Fibroblast of skin of right quadriceps (primary cell): ENCODE measurements at places on chromosomes 7 and 10.

DNA sequence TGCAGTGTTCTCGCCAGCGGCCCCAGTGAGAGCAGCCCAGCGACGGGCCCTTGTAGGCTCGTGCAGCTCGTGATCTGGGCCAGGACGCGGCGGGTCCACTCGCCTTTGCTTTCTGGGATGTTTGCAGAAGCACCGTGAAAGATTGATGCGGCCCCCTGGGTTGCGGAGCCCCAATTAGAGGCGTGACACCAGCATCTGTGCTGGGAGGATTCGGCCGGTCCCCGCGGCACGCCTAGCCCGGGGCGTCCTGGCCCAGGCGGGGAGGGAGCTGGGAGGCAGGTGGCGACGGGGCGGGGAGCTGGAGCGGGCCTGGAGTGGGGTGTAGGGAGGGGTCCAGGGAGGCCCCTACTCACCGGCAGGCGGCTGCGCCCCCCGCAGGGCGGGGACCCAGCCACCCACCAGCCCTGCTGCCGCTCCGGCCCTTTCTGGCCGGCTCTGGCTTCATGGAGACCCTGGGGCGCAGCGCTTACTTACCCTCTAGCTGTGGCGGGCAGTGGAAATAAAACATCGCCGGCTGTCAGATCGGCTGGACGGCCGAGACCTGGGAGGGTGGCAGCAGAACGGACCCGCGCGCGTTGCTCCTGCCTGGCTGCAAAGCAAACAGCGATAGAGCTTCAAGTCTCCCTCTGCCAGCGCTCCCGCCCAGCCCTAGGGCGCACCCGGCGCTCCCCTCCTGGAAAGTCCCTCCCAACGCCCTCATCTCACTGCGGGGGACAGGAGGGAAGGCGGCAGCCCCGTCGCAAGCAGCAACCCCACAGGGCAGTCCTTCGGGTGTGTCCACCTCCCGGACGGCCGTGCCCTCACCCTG is 752 bp downstream of the DRGX start:
- no peak for DNase-seq

- no peak for DNase-seq
Observed at GRCh38 chr10:80580638-80581468, 43.2 kb downstream of the SH2D4B start.

DNA sequence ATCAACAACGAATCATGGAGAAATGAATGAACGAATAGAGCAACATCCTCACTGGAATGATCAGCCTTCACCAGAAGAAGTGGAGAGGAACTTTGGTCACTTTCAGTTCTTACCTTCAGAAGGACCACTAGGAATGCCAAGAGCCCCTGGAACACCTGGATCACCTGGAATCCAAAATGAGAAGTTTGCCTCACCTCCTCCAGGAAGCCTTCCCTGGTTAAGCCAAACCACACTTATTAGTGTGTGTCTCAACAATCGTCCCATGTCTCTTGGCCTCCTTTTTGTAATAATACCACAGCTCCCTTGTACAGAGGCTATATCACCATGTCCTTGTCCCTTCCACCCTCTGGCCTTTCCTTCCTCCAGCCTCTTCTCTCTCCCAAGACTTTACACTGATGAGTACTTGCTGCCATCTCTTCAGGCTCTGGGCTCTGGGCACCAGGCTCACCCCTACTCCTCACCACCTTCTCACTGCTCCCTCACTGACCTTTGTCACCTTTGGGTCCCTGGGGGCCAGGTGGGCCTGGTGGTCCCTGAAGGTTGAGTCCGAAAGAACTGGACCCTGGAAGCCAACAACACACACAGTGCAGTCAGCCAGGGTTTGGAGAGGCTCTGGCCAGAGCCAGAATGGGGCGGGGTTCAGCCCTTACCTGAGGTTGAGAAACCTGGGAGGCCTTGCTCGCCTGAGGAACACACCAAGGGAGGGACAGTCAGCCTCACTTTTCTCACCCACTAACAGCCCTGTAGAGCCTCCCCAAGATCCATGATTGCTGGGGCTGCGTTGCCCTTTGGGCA is 46.5 kb downstream of the COL17A1 start:
- no peak for DNase-seq

GRCh38 chr10:15620836-15621515 is 98.7 kb downstream of the ITGA8 start:
- no peak for DNase-seq

GRCh38 chr7:140446467-140446866 is 32.8 kb downstream of the MKRN1 start:
- DNase-seq, result no peak

DNA sequence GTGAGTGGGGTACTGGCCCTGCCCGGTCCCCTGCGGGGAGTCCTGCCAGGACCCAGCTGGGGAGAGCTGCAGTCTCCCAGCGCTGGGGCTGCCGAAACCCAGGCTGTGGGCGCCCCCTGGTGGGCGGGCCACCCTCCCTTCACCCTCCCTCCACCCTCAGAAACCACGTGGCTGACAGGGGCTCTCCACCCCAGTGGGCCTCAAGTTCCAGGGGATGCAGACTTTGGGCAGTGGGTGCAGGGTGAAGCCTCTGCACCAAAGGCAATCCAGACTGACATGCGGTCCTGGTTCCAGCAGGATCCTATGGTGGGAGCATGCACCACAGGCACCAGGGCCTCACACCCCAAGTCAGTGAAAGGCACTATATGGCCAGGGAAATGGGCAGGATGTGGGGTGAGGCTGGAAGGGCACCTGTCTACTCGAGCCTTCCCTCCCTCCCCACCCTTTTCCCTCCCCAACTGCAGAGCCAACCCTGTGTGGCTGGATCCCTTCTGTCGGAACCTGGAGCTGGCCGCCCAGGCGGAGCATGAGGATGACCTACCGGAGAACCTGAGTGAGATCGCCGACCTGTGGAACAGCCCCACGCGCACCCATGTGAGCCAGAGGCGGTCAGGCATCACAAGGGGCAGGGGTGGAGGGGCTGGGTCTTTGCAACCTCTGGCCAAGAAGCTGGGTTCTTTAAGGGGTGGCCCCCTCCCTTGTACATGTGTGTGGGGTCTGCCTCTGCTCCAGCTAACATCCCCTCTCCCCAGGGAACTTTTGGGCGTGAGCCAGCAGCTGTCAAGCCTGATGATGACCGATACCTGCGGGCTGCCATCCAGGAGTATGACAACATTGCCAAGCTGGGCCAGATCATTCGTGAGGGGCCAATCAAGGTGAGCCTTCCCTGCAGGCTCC is 38.8 kb downstream of the PSAP start:
- DNase-seq, result peak; percentile 32

- peak; percentile 79 for DNase-seq
Observed at GRCh38 chr7:121081327-121081936, 92.9 kb downstream of the CPED1 start.

- DNase-seq, result peak; percentile 91
Observed at GRCh38 chr10:68135922-68136792, 26.9 kb downstream of the MYPN start.

DNA sequence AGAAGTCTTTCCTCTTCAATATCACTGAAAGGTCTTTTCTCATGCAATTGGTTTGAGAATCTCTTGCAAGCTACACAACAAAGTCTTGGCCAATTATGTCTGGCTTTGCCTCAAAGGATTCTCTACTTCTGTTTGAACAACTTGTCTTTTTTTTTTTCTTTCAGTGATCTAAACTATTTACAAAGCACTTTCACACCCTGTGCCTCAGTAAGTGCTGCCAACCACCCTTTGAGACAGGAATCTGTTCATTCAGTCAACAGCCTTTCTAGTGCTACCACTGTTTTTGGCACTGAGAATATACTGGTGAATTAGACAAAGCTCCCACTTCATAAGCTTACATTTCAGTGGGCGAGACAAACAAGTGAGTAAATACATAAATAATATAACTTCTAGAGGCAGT is 26.9 kb upstream of the SDK1 start:
- no peak for DNase-seq

DNA sequence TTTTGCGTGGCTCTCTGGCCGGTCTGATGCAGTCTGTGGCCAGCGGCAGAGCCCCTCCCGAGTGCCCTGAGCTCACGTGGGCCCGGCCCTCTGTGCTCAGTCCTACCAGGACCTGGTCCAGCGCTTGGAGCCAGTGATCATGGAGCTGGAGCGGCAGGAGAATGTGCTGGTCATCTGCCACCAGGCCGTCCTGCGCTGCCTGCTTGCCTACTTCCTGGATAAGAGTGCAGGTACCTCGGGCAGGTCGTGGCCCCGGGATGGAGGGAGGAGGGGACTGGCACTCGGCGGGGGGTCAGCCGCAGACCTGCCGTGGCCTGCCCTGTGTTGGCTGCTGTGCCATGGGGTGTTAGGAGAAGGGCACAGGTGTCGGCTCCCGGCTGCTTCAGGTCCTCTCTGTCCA is 20.0 kb downstream of the PFKFB3 start:
- no peak for DNase-seq

- no peak for DNase-seq
Observed at GRCh38 chr7:145169908-145170307, 334.1 kb upstream of the TPK1 start.

GRCh38 chr7:78125884-78126283 is 327.3 kb downstream of the PHTF2 start:
- DNase-seq, result peak; percentile 36

DNA sequence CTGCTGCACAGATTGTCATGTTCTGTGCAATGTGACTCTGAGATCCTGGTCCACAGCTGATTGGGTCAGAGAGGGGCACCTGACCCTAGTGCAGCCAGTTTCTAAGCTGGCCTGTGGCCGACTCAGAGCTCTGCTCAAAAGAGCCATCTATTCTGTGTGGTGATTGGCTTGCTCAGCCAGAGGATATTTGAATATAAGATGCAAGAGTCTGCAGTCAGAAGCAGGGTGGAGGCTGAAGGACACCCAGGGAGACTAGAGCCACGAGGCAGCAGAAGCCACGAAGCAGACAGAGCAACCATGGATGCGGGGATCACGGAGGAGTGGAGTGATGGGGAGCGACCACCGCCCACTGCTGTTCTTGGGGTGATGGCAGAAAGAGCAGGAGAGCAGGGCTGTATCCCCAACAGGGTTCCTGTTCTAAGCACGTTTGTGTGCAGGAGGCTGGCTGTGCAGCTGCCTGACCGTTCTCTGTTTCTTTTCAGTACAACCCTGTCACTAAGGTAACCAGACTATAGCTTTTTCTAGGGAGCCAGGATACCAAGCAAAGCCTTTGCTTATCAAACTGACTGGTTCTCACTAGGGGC is 19.5 kb upstream of the RHEB start:
- DNase-seq, result no peak

- DNase-seq, result peak; percentile 89
Observed at GRCh38 chr10:30111340-30112022, 52.1 kb upstream of the JCAD start.

DNA sequence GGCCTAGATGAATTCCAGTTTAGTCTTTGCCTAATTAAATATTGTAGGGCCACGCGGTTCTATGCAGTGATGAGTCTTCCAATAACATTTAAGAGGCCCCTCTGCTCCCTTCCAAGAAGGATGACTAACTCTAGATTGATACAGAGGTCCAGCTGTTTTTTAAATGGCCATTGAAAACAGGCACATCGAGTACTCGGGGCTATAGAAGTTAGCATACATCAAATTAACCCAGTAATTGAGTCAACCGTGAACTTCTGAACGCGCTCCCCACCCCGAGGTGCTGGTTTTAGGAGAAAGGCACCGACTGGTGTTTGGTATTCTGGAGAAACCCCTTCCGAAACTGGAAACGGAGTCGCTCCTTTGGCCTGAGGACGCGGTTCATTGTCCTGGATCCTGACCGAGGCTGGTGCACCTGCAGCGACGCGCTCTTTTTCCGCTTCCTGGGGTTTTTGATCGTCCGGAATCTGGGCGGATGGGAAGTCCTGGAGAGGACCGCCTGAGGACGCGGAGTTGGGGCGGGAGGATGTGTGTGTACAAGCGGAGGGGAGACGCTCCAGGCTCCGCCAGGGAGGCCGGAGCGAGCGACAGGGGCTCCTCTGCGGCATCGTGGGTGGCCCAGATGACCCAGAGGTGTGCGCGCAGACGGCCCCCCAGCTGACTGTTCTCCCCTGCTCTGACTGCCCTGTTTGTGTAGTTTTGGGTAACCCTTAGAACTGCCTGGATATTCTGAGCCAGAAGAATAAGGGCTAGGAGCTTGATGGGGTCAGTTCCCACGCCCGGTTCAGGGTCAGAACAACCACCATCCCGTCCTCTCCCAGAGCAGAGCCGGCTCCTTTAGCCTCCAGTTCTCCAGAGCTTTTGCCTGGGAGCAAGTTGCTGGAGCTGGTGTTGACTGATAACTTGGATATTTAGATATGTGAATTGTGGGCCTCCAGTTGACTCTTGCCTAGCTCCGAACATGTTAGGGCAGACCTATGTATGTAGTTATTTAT is 711 bp downstream of the FAM221A start:
- DNase-seq, result peak; percentile 38

DNA sequence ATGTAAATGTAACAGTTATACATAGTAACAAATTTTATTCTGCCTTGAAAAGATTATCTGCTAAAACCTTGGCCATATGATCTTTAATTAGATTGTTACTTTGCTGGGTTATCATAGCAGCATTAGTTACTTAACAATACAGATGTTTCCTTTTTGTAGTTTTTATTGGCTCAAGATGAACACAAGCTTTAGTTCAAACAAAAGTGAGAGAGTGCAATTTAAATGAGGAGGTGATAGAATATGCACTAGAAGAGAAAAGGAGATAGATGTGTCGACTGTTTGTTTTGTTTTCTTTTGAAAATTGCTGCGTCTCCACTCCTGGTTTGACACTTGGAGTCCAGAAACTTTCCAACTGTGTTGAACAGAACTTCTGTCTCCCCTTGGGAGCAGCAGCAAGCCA is 91.4 kb upstream of the CAV2 start:
- DNase-seq, result no peak

- DNase-seq, result peak; percentile 28
Observed at GRCh38 chr7:43585562-43585961, 2.7 kb downstream of the STK17A start.

- DNase-seq, result no peak
Observed at GRCh38 chr7:158111906-158112570, 475.6 kb downstream of the PTPRN2 start.

GRCh38 chr7:23261843-23262452 is 15.4 kb downstream of the GPNMB start:
- DNase-seq, result peak; percentile 58

- no peak for DNase-seq
Observed at GRCh38 chr10:120279196-120279595, 177.8 kb upstream of the PLPP4 start.

- DNase-seq, result no peak
Observed at GRCh38 chr10:31693491-31693890, 235.1 kb downstream of the ARHGAP12 start.

- DNase-seq, result no peak
Observed at GRCh38 chr7:155202106-155202871, 95.4 kb upstream of the INSIG1 start.

DNA sequence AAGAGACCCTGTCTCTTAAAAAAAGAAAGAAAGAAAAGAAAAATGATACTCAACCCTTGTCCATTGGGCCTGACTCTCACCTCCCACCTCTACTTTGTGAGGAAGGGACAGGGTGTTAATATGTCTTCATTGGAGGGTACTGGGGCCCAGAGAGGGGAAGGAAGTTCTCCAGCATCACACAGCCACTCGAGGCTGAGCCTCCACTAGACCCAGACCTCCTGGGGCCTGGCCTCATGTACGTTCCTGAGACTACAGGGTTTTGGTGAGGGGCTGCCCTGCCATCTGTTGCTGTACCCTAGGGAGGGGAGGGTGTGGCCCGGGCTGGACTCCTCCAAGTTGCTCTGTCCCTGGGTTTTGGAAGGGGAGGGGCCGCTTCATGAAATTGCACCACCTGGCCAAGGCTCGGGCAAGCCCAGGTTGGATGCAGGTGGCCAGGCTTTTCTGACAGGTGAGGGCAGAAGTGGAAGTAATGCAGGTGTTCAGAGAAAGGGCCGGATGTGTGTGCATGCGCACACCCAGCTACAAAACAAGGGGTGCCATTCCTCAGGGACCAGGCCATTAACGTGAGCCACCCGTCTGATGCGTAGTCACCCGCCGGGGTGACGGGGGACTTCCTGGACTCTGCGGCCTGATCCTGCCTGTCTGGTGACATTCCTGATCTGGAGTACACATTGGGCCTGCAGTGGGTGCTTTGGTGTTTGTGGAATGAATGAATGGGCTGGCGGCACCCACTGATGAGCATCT is 21.7 kb downstream of the GTF2IRD1 start:
- DNase-seq, result no peak
